ENCODE measurements at places on chromosomes 13 and 19. TPM values are rescaled to one million over a fixed set of nuclear protein-coding genes. Genes with fewer than 3 reads are reported as not detected.

Gene SLC25A42
- polyA plus RNA-seq = 21.3 TPM

GRCh38 chr13:32427852-32428580 is at the start of gene N4BP2L1:
N4BP2L1 (minus strand) TSS chr13:32428130; CDS start chr13:32428082, 48 bp downstream.
- peak; percentile 79 for DNase-seq

GRCh38 chr13:42364613-42365000 is 92.7 kb downstream of the AKAP11 start:
- DNase-seq = no peak

DNA sequence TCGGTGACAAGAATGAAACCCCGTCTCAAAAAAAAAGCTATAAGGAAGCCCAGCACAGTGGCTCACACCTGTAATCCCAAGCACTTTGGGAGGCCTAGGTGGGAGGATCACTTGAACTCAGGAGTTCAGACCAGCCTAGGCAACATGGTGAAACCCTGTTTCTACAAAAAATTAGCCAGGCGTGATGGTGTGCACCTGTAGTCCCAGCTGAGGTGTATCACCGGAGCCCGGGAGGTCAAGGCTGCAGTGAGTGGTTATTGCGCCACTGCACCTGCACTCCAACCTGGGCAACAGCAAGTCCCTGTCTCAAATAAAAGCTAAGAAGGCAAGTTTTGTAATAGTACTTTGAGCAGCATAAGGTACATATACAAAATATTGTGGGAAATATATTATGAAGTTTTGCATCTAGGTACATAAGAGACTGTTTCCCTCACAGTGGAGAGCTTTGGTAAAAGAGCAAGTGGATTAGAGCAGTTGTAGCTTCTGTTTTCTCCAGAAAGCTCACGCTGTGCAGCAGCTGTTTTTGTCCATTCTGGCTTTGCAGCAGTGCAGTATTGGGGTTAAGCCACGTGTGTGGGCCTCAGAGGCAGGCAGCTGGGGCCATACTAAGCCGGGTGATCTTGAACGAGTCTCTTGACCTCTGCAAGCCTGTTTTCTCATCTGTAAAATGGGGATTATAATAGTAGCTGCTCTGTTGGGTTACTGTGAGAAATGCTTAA is 35.4 kb downstream of the ARHGAP35 start:
- no peak for DNase-seq
